ENCODE measurements at places on chromosomes 2 and 18. TPM values are rescaled to one million over a fixed set of nuclear protein-coding genes. Genes with fewer than 3 reads are reported as not detected.

DNA sequence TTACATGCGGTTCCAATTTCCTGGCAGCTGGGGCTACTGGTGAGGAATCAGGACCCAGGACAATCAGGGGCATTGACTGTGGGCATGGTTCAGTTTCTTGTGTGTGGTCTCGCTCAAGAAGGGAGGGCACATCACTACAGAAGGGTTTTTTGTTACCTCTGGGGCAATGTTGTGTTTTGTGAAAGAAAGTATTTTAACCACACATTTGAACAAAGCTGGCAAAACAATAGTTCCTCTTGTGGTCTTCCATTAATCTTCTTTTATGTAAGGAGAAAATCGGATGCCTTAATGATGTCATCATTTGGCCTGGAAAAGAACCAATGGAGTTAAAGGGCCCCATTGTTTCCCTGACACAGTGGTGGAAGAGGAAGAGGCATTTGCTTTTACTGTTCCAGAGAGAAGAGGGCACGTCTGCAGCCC, 197.4 kb downstream of the SH3BP4 start:
- no peak for DNase-seq

GRCh38 chr2:23867449-23867848, 59.5 kb downstream of the ATAD2B start:
- DNase-seq: no peak

- DNase-seq: peak; percentile 40
Measured at GRCh38 chr2:119426801-119427395, 4.8 kb upstream of the TMEM37 start.

The MYL12A gene
- 945 TPM for total RNA-seq

The LIMS2 gene
- 204 TPM for total RNA-seq
